ENCODE measurements at places on chromosomes 1 and 21. TPM values are rescaled to one million over a fixed set of nuclear protein-coding genes. Genes with fewer than 3 reads are reported as not detected.

SPRR1B gene
- not detected for total RNA-seq

LPAR3 gene
- not detected for total RNA-seq

NPHS2 gene
- not detected for total RNA-seq

SELL gene
- total RNA-seq, result 1.9 TPM

SPAG17 gene
- not detected for total RNA-seq

MARK1 gene
- 11.6 TPM for total RNA-seq

ATF6 gene
- 12.3 TPM for total RNA-seq

GRCh38 chr1:86522240-86522639, 24.6 kb upstream of the CLCA4 start:
- no peak for DNase-seq

GRCh38 chr1:25640646-25641328, 24.2 kb downstream of the MAN1C1 start:
- DNase-seq, result no peak

DNA sequence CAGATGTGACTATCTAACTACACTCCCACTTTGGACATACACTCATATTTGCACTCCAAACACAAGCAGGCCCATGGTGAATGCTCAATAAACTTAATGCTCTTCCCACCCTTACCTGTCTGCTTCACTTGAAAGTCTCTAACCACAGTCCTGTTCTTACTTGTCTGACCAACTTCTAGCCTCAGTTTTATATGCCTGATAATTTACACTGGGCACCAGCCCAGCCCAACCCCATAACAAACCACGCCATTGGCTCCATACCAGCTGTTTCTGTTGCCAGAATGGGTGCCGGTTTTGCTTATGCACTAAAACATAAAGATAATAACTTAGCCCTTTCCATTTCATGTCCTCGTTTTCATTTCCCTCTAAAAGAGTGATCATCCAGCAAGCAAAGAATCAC, 395.4 kb downstream of the NTNG1 start:
- DNase-seq, result no peak

Measured in ascending aorta (tissue), 2 donors.